ENCODE measurements at places on chromosomes 2 and 18.

DNA sequence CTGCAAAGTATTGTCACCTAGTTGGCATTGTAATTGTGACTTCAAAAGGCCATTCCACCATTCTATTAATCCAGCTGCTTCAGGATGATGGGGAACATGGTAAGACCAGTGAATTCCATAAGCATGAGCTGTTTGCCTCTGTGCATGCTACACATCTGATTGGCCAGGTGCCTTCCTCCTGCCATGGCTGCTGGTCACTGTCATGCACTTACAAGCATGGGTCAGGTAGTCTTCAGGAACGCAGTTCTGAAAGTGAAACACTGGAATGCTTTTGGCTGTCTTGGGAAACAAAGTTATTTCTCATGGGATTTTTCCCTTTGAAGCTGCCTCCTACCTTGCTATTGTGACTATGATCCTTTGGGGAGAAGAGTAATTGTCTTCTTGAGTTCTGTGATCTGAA is 267.6 kb downstream of the GBX2 start:
- DNase-seq, result no peak

DNA sequence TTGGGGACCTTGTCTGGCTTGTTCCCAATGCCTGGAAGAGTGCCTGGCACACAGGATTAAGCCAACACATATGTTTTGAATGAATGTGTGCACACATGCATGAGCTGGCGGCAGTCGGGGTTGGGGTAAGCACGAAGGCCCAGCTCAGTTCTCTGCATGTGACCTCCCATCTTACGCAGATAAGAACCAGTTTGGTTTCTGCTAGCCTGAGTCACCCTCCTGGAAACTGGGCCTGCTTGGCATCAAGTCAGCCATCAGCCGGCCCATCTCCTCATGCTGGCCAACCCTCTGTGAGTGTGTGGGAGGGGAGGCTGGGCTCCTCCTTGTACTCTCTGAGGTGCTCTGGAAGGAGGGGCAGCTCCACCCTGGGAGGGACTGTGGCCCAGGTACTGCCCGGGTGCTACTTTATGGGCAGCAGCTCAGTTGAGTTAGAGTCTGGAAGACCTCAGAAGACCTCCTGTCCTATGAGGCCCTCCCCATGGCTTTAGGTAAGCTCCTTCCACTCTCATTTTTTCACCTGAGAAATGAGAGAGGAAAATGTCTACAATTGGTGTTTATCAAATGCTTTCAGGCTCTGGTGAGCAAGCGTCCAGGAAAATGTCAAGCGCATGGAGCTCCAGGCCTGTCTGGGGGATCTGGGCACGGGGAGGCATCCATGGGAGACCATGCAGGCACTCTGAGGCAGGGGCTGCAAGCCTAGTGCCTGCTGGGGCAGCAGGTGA is 9.7 kb upstream of the IL1RN start:
- DNase-seq, result no peak

GRCh38 chr18:907115-907884 is 2.6 kb downstream of the ADCYAP1 start:
- peak; percentile 9 for DNase-seq

- no peak for DNase-seq
These were observed 201.2 kb downstream of the CTIF start for GRCh38 chr18:48740068-48740440.

GRCh38 chr2:42844901-42845821 is 52.8 kb upstream of the HAAO start:
- DNase-seq, result peak; percentile 73

GRCh38 chr18:36350839-36351469 is 53.4 kb downstream of the FHOD3 start:
- no peak for DNase-seq

GRCh38 chr18:55405893-55406406 is 182.0 kb downstream of the TCF4 start:
- DNase-seq, result no peak

DNA sequence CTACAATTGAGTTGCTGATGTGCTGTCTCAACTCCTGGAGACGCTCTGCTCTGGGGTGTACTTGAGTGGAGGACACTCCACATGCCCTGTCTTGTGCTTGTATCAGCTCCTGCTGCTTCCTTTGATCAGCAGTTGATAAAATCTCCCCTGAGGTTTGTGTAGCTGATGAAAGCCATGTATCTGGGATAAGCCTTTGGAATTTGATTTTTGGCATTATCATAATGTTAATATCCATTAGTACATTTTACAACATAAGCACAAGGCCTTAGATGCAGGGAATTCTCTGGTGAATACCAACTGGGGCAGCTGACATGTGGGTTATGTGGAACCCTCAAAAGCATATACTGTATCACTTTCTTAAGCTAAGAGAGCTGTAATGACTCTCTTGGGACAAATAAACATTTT is 222.7 kb upstream of the ITGA4 start:
- DNase-seq, result no peak

DNA sequence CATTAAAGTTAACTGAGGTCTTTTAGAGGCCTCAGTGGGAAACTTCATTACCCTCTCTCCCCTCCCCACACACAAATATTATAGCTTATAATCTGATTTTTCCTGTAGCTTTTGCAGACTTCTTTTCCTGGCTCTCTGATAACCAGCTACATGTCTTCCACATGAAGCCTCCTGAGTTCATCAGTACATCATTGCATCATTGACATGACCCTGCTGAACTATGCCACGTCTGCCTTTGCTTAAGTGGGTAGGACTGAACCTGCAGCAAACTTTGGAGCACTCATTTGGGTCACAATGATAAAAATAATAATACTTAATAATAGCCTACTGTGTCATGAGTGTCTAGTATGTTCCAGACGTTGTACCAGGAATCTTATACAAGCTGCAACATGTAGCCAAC is 7.0 kb downstream of the CRYGA start:
- no peak for DNase-seq

DNA sequence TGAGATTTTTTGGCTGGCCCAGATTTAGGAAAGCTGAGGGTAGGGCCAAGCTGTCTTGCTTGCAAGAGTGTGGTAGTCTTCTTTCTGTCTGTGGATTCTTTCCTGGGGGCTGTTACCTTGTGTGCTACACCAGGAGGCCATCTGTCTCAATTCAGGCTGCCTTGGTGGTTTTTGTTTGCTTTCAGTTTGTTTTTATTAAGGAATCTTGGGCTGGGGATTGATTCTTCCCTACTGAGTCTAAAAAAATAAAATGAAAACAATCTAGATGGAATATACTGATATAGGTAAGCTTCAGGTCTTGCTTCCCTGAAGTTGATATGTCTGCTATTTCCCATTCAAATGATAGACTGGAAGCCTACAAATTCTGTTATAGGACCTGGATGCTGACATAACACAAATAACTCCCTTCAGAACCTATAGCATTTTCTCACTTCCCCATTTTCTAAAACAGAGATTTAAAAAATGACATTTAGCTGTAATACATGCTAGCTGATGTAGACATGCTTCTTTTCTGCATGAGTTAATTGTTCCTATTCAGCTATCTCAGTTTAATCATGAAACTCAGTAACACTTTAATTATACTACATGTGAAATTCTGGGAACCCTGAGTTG is 5.3 kb downstream of the LHCGR start:
- no peak for DNase-seq

- no peak for DNase-seq
These were observed 2.8 kb downstream of the TMEM177 start for GRCh38 chr2:119681868-119682220.

DNA sequence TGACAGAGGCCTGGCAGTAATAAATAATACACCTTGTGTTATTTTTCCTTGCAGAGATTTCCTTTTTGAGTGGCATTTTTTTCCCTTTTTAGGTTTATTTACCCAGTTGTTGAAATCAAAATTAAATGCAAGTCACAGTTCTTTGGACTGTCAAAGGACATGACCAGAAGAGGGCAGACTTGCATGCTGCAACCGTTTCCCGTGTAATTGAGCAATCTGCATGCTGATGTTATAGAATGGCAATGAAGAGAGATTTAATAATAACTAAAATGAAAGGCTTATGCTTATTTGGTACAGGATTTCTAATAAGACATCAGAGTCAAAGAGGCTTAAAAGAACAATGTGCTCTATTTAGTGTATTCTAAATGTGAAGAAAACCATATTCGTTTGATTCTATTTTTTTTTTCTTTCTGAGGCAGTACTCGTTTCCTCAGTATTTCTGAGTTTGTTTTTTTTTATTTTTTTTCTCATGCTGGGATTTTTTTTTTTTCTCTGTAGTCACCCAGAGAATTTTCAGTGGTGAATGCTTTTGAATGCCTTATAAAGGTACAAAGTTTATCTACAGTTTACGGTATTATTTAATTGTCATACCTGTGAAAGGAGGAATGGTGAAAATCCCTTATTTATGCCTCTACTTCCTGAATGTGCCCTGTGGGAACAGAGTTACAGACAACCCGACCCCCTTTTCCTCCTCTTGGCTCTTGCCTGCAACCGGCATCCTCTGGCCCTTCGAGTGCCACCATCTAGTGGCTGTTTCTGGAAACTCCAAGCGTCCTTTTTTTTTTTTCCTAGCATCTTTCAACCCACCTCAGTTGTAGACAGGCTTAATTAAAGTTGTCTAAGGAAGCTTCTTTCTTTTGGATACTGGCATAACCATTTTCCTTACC is 368.5 kb downstream of the LRRTM1 start:
- peak; percentile 45 for DNase-seq

- no peak for DNase-seq
These were observed 28.9 kb downstream of the TFPI start for GRCh38 chr2:187525163-187525900.

DNA sequence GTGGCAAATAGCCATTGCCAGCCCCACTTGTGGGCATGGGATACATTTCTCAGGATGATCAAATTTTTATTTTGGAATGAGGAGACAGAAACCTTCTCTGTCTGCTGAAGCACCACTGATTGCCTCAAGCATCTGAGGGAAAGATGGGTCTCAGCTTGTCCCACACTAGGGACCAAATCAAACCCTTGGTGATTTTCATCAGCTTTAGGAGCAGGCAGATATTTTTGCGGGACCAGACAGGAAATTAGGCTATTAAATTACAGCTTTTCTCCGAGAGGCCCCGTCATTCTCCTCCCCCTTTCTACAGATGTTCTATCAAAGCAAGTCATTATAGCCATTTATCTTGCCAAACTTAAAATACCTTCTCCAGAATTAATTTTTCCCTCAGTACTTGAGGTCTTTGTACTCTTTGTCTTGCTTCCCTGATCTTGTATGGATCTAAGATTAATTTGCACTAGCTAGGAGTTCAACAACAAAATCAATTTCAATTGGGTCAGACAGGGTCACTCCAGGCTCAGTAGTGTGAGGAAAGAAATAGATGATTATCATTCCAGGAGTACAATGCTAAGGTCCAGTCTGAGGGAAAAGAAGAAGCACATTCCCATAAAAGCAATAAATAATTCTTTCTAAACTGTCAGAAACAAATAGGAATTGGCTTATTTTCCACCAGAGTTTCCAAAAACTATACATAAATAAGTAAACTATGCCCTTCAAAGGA is 818.1 kb upstream of the SOX11 start:
- no peak for DNase-seq

DNA sequence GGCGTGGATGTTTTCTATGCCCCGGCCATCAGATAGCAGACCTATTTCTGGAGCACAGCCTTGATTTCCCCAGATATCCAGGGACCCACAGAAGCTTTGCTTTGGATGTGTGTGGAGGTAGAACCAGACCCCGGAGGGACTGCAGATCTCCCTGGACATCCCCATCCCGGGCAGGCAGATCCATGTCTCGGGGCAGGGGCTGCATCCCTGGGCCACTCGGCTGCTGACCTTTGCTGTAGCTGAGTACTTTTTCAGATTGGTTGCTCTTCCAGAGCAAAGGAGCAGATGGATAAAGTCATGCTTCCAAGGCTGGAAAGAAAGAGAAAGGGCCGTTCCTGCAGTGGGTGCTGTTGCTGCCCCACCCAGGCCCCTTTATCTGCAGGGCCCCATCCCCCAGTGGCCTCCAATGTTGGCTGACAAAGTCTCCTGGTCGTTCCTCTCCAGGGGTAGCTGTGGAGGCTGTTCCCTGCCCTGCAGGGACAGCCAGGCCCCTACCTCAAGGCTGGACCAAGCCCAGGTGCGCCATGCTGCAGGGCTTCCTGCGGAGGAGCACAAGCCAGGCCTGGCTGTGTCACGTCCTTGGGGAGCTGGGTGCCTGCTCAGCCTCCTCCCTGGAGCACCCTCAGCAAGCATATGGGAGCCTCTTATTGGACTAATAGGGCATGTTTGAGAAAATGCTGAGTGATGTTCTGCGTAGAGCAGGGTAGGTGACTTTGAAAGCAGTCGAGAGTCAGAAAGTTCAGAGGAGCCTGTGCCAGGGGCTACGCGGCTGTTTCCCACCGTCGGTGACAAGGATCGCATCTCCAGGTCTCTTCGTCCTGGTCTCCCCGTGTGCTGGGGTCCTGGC is 68.4 kb downstream of the TPO start:
- no peak for DNase-seq

DNA sequence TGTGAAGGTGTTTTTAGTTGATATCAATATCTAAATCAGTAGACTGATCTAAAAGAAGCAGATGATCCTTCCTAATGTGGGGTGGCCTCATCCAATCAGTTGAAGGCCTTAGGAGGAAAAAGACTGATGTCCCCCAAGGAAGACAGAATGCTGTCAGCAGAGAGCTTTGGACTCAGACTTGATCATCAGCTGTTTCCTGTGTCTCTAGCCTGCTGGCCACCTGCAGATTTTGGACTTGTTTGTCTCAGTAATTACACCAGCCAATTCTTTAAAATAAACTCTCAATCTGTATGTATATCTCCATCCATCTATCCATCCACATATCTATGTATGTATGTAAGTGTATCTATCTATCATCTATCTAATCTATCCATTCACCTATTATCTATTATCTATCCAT is 301.3 kb downstream of the LPIN1 start:
- no peak for DNase-seq

DNA sequence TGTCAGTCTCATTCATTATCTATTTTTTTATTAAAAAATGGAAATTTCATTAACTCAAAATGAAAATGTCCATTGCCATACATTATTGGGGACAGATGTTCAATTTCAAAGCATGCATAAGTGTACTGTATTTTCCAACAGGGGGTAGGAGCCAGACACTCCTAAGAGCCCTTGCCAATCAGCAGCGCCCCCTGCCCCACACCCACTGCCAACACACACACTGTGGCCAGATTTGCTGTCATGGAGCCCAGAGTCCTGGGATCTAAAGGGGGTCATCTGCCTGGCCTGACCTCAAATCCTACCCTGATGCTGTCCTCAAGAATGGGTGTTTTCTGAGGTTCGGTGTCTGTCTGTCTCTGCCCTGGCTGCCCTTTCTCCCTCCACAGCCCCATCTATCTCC is 162.2 kb upstream of the TWIST2 start:
- DNase-seq, result no peak

GRCh38 chr2:95401480-95401879 is 1.0 kb upstream of the FAHD2A start:
- DNase-seq, result no peak

- DNase-seq, result no peak
These were observed 72.1 kb upstream of the DSG1 start for GRCh38 chr18:31245820-31246219.
